ENCODE measurements at places on chromosomes 6 and 20.

DNA sequence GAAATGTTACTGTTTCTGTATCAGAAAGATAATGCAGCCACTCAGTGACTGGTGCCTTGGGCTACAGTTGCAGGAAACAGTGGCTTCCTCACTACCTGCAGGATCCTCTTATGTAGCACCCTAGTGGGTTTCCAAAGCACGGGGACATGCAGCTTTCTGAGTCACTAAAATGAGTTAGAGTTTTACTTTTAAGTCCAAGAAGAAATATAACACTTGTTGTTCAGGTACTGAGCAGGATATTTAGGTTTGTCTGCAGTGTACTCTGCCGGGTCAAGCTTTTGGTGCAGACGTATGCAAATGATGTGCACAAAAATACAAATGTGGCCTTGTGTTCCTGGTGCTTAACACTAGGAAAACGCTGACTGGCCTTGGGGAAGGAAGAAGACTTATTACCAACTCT, 22.0 kb downstream of the ACSS1 start:
- DNase-seq: no peak

- no peak for DNase-seq
These were observed 8.9 kb downstream of the NDUFAF4 start for GRCh38 chr6:96888745-96889144.

DNA sequence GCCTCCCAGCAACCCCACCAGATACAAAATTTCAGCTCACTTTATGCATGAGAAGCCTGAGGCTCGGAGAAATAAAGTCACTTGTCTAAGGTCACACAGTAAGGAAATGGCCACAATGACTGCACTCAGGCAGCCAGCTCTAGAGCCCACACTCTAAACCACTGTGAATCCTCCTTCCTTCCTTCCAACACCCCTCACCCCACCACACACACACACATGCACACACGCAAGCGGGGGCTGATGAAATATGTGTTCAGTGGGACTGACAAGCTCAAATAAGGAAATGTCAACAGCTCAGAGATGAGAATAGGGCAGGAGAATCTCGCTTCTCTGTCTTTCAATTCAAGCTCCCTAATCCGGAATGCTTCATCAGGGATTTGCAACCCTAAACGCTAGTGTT, 6.0 kb upstream of the BPIFA1 start:
- DNase-seq: no peak

DNA sequence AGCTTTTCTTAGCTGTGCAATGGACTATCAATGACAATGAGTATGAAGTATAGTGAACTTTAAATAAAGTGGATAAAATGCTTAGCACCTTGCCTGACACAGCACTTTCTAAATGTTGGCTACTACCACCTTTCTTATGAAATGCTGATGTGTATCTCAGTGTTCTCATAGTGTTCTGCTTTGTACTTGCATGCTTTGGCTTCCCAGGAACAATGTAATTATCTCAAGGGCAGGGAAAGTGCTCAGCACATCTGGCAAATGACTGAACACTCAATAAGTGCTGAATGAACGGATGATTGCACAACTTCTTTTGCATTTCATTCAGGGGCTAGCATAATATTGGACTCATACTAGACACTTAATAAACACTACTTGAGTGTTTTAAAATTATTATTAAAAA, 28.2 kb upstream of the NOX3 start:
- DNase-seq: no peak

DNA sequence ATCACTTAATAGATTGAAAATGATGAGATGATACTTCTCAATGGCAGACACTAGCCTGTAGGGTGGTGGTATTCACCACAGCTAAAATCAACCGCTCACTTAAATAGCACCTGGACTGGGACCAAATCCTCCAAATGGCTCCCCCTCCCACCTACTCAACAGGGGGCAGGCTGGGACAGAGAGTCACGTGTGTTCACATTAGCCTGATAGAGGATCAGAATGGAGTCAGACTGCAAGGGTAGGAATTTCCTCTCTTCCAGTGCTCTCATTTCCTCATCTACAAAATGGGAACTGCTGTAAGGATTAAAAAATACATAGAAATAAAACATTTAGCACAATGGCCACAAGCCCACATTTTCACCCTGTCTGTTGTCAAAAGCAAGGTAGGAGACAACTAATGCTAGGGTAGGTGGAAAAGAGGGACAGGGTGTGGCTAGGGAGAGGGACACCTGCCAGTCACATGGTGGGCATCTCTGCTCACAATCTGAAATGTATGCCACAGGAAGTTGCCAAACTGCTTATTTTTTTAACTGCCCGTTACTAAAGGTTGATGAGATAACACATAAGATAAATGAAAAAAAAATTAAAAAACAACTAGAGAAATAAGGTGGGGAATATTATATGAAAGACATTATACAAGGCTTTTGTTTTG, 55.3 kb downstream of the BACH2 start:
- no peak for DNase-seq

- DNase-seq: no peak
These were observed 89.2 kb downstream of the PDE7B start for GRCh38 chr6:135940616-135941167.

- DNase-seq: no peak
These were observed 123.1 kb upstream of the CARMIL1 start for GRCh38 chr6:25156123-25156522.

- DNase-seq: no peak
These were observed 101.9 kb downstream of the FIG4 start for GRCh38 chr6:109793021-109793420.

DNA sequence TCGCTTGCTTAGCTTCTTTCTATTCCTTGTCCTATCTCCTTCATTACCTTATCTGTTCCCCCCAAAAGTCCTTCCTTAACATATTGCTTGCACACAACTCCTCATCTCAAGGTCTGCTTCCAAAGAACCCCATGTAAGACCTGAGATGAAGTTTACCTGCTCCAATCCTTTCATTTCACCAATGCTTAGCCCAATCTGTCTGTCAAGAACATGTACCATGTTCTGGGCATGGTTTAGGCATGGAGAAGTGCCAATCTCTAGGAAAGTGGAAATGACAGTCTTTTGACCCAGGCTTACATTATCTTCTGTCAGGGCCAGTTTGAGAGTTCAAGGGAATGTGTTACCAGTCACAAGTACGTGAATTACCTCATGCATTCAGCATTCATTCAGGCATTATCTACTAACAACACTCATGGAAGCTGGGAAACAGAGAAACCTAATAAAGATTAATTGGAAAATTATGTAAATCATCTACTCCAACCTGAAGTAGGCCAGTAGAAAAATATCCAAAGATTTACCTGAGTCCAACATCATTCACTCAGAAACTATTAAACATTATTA, 15.8 kb upstream of the TASP1 start:
- DNase-seq: no peak

- DNase-seq: no peak
These were observed 15.7 kb downstream of the FOXQ1 start for GRCh38 chr6:1327630-1328029.

DNA sequence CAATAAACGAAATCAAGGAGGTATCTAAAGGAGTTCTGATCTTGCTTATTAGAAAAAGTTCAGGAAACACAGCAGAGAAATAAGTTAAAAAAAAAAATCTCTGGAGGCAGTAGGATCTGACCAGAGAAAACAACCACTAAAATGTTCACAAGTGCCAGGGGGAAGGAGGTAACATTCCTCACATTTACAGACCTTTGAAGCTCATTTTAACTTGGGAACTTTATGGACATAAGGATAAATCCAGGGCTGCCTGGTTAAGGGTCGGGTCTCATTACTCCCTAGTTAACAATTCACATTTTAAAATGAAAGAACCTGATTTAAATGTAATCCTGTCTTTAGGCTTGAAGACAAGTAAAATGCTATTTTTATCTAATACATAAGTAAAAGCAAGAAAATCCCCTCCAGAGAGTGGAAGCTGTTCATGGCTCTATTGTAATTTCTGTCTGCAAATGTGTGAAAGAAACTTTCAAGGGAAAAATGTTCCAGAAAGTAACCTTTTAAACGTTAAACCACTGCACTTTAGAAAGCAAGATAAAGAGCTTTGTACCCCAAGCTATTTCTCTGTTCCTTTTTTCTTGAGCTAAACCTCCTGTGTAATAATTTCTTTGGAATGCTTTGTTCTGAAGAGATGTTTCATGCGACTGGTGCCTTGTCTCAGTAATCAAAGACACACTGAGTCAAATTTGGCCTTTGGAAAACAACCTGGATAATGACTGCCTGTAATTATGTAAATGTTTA, 38.2 kb downstream of the MYLIP start:
- DNase-seq: no peak

- DNase-seq: no peak
These were observed 5.0 kb upstream of the GFOD1 start for GRCh38 chr6:13492357-13492756.

DNA sequence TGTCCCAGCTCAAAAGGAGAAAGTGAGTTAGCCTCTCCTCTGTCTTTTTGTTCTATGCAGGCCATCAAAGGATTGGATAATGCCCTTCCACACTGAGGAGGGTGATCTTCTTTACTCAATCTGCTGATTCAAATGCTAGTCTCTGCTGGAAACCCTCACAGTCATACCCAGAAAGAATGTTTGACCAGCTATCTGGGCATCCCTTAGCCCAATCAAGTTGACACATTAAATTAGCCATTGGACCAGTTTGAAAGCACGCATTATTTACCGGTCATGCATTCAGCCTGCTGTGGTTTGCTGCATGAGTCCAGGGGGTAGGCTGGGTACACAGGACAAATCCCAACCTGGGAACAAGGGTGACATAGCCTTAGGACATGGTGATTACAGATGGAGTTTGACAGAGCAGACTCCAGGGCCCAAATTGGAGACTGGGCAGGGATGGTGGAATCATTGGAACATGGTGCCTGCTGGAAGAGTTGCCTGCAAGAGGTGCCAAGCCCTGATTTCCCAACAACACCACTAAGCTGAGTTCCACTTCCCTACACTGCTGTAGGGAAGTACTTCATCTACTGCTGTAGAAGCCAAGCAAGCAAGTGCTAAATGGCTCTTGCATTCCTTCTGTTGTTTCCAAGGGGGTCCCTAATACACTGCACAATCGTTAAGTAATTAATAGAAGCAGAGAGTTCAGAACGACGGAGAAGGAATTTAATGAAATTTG, 87.7 kb downstream of the RNF182 start:
- DNase-seq: no peak

DNA sequence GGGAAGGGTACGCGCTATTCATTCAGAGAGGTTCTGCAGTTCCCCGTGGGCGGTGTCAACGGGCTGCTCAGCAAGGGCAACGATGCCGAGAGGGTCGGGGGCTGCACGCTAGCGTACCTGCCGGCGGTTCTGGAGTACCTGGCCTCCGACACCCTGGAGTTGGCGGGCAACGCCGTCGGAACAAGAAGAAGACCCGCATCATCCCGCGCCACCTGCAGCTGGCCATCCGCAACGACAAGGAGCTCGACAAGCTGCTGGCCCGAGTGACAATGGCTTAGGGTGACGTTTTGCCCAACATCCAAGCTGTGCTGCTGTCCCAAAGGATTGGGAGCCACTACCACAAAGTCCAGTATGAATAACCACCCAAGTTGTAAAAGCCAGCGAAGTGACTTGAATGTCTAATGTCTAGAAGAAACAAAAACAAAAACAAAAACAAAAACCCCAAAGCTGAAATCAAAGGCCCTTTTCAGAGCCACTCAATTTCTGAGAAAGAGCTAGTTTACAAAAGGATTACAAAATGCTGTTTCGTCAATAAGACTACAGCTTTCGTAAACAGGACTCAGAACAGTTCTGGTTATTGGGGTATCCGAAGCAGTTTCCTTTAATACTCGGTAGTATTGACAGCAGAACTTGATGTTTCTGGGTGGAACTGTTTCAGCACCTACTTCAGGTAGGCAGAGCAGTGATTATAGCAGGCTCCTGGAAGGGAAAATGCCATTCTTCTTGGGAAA, 21.9 kb upstream of the SLC17A4 start:
- peak; percentile 1 for DNase-seq

DNA sequence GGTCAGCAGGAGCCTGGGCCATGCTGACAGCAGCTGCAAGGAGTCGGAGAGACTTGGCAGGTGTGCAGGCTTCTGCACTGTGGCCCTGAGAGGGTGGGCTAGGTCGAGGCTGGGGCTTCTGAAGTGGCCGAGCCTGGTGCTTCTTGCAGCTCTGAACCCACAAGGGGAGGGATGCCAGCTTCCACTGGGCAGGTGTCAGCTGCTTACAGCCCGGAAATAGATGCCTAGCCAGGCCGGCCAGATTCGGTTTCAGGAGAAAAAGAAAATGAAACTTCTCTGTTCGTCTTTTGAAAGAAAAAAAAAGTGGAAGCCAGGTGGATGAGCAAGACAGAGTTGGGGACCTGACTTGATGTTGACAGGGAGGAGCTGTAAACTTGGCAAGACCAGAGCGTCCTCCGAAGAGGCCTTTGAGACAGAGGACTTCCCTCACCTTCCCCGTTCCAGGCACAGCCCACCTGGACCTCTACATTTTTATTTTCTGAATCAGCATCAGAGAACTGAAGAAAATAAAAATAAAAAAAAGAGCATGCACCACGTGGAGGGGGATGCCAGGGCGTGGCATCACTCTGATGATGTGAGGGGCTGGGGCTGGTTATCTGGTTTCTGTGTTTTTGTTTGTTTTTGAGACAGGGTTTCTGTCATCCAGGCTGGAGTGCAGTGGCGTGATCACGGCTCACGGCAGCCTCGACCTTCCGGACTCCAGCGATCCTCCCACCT, at the start of gene ZBP1:
TSS of gene ZBP1 (minus strand) at position 153 of the 717 bp plus-strand sequence. CDS start at position 22, 131 bp downstream.
- DNase-seq: no peak

DNA sequence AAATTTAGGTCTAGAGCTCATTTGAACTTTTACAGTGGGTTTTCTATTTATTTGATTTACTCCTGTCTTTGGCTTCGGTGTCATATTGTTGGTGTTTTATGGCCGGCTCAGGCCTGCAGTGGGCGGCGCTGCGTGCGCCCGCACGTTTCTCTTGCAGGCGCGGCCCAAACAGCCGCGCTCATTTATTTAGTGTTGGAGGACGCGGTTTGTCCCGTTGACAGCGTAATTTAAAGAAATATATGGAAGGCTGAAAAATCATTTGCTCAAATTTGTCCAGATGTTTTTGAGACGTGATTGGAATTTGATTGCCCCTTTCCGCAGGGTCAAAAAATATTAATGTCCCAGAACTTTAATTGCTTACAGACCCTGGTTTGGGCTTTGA, 22.1 kb downstream of the TFAP2B start:
- DNase-seq: no peak

GRCh38 chr6:132752255-132752654, 5.4 kb downstream of the VNN2 start:
- DNase-seq: no peak

- no peak for DNase-seq
These were observed 5.7 kb upstream of the PYGB start for GRCh38 chr20:25242231-25242630.

DNA sequence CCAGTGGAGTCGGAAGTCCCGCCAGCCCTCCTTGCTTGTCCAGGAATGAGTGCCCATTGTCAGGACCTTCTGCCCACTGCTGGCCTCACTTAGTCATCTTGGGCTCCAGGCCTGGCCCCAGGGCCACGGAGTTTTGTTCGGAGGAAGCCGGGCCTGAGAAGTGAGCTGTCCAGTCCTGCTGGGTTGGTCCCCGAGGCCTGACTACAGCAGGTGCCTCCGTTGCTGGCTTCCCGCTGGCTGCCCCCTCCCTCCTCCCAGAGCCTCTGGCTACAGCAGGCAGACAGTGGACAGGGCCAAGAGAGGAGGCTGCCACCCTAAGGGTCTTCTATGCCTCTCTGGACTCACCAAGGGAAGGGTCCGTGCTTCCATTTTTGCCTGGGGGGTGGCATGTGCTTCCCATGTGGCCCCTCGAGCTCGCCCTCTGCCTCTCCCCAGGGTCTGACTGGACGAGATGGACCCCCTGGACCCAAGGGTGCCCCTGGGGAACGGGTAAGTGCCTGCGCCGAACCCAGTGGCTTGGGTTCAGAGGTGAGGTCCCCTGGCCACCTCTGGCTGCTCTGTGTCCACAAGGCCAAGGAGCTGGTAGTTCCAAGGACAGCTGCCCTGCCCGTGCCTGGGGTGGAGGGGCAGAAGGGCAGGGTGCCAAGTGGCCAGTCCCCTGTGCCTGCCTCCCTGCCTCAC, 2.8 kb downstream of the COL9A3 start:
- DNase-seq: no peak

- DNase-seq: no peak
These were observed 77.0 kb downstream of the ATXN1 start for GRCh38 chr6:16684195-16684689.

Measured in stimulated activated CD4-positive, alpha-beta T cell treated with anti-CD3 and anti-CD28 coated beads, Interleukin-12 subunit alpha, Interleukin-12 subunit beta, amount 100 ng/mL, for 48 hours (primary cell).